NCI-H1436 (cell line): ENCODE measurements at places on chromosomes 11 and 22.

DNA sequence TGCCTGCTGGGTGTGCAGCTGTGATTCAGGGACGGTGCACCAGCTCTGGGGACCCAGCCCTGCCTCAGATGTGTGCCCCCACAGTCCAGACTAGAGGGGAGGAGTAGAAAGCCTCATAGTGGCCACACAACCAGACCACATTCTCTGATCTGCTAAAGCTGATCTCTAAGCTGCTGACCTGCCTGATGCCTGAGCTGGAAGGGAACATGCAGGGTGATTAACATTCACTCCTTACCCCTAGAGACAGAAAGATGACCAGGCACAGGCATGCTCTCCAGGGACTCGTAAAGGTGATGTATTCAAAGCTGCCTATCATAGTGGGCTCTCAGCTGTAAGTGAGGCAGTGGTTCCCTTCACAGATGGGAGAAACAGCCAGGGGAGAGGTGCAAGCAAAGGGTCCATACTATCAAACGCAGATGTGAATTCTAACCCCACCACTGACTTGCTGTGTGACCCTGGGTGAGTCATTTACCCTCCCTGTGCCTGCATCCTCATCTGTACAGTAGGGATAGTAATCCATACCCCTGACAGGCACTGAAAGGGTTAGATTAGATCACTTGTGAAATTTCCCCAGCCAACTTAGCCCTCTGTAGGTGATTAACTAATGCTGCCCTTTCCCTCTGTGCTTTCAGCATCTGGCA, 29.0 kb upstream of the LRRC32 start:
- no peak for DNase-seq

DNA sequence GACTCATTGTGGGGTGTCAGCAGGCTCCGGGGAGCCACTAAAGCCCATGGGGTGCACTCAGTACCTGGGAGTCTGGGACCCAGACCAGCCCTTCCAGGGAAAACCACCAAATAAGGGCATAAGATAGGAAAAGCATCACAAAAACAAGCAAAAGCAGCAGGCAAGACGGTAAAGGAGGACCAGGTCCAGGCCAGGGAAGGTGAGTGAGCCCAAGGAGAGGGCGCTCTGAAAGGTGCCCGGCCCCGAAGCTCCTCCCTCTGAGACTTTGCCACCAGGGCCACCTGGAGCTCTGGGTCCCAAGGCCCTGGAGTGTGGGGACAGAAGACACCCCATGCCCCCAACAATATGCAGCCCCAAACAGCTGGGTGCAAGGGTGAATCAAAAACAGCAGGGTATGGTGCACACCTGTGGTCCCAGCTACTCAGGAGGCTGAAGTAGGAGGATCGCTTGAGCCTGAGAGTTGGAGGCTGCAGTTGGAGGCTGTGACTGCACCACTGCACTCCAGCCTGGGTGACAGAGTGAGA, 5.2 kb upstream of the IL17REL start:
- DNase-seq: no peak

GRCh38 chr22:31569126-31569525, 72.8 kb downstream of the SFI1 start:
- no peak for DNase-seq

DNA sequence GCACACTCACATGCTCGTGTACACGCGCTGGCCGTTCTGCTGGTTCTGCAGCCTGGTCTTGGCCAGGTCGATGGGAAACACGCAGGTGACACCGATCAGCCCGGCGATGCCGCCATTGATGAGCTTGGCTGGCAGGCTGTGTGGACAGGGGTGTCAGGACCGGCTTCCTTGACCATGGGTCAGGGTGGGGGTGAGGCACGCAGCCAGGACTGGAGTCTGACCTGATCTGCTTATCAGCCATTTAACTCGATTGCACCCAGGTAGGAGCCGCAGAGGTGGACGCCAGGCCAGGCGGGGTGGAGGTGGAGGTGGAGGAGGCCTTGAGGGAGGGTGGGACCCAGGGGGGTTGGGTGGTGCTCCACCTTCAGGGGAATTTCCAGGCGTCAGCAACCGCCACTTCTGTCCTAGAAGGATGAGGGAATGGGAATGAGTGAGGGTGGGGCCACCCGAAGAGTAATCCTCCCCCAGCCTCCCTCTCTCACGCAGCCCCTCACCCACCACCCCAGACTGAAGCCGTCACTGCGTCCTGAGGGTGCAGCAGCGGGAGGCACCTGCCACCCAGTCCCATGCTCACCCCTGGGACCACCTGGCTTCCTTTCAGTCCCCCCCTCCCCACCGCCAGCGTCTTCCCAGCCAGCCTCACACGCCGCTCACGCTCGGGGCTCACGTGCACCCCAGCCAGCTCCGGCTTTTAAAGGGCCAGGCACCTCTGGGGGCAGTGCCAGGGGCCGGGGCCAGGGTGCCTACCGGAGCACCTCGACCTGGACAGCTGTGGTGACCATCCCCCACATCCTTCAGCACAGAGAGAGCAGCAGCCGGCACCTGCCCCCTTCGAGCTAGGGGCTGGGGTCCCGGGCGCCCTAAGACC, 3.1 kb downstream of the SLC25A22 start:
- DNase-seq: peak; percentile 41

DNA sequence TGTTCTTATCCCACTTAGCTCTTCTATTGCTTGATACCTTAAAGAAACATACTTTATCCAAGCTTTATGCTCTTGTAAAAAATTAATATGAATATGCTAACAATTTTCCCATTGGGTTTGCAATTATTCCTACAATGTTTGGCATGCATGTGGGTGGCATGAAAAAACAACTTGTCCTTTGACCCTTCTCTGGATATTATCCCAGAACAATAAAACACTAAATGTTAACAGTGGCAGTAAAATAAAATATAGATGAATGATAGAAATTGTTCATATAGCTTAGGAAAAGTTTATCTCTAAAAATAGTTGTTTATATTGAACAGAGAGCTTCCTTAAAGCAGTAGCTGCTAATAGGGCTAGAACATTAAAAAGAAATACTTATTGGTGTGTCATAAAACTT, 860.5 kb upstream of the LRRC4C start:
- no peak for DNase-seq

GRCh38 chr22:46067159-46068111, 82.9 kb upstream of the PPARA start:
- DNase-seq: no peak

- no peak for DNase-seq
Measured at GRCh38 chr11:27233654-27234042, 129.4 kb downstream of the CCDC34 start.

GRCh38 chr11:119901657-119902577, 172.9 kb upstream of the NECTIN1 start:
- DNase-seq: no peak
